AG20443 (cell line): ENCODE measurements at places on chromosomes 6 and 20.

DNA sequence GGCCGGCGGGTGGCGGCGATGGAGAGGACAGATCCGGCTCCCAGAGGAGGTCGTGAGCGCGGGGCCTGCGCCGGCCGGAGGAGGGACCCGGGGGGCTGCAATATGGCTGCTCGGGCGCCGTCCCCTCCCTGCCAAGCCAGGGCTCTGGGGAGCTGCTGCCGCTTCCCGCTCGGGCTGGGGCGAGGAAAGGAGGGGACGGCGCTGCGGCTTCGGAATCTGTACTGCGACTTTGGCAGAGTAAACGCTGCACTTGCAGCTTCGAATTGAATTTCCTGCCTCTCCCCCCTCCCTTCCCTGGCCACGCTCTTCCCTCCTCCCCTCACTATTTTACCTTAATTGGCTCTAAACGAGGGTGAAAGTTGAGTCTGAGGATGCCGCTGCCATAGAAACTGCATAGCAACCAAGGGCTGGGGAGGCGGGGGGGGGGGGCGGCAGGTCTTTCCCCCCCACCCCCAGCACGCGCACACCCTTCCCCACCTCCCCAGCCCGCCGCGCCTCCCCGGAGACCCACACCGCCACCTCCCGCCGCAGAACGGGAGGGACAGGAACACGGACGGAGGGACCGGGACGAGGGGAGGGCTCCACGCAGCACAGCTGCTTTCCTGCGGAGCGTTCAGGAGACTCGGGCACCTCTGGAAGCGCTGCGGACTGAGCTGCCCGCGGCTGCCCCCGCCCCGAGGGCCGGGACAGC lies 93.9 kb downstream of the RNASET2 start:
- peak; percentile 33 for DNase-seq

- DNase-seq, result no peak
Measured at GRCh38 chr6:166050559-166050958, 117.1 kb downstream of the TBXT start.

DNA sequence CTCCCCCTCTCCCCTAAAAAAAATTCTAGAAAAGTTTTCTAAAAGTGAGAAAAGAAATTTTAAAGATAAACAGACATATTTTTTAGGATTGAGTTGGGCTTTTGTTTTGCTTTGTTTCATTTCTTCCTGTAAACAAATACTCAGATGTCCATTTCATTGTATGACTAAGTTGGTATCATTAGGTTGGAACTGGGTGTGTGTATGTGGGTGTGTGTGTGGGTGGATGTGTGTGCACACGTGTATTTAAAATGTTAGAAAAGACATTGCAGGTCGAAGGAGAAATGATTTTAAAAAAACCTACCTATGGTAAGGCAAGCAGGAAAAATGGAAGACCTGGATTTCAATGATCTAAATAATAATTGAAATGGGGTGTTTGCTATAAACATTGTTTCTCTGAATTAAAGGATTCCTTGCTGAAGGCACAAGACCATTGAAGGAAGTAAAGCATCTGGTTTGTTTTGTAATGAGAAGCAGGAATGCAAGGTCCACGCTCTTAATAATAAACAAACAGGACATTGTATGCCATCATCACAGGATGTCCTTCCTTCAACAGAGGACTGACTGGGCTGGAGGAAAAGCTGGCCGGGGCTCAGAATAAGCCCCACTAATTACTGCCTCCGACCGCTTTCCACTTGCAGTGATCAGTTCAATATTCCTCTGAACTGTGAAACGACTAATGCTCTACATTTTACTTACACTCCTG lies 996 bp upstream of the PRDM1 start:
- no peak for DNase-seq

- DNase-seq, result no peak
Measured at GRCh38 chr6:166360243-166361076, 18.1 kb upstream of the SFT2D1 start.

DNA sequence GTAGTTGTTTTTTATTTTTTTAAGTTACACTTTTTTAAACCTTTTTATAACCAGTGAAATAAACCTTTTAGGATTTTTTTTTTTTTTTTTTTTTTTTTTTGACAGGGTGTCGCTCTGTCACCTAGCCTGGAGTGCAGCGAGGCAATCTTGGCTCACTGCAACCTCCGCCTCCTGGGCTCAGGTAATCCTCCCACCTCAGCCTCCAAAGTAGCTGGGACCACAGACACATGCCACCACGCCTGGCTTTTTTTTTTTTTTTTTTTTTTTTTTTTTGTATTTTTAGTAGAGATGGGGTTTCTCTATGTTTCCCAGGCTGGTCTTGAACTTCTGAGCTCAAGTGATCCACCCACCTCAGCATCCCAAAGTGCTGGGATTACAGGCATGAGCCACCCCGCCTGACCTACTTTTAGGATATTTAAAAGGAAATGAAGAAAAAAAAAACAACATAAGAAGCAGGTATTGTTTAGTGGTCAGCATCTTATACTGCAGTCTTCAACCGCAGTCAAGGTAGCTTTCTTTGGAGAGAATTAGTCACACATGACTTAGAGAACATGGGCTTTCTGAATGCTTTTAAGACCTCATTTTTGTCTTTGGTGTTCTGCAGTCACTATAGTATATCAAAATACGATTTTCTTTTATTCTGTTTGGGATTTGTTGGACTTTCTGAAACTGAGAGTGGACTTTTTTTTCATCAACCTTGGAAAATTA lies 1.6 kb downstream of the POLR1H start:
- no peak for DNase-seq

DNA sequence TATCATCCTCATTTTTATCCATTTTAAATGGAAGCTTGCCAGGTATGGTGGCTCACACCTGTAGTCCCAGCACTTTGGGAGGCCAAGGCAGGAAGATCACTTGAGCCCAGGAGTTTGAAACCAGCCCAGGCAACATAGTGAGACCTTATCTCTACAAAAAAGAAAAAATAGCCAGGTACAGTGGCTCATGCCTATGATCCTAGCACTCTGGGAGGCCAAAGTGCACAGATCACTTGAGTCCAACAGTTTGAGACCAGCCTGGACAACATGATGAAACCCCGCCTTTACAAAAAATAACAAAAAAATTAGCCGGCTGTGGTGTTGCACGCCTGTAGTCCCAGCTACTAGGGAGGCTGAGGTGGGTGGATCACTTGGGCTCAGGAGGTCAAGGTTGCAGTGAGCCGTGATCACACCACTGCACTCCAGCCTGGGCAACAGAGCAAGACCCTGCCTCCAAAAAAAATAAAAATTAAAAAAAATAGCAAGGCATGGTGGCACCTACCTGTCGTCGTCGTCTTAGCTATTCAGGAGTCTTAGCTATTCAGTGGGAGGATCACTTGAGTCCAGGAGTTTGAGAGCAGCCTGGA lies 89.0 kb downstream of the TCP11 start:
- no peak for DNase-seq

- no peak for DNase-seq
Measured at GRCh38 chr20:48875233-48875913, 46.1 kb upstream of the ARFGEF2 start.

DNA sequence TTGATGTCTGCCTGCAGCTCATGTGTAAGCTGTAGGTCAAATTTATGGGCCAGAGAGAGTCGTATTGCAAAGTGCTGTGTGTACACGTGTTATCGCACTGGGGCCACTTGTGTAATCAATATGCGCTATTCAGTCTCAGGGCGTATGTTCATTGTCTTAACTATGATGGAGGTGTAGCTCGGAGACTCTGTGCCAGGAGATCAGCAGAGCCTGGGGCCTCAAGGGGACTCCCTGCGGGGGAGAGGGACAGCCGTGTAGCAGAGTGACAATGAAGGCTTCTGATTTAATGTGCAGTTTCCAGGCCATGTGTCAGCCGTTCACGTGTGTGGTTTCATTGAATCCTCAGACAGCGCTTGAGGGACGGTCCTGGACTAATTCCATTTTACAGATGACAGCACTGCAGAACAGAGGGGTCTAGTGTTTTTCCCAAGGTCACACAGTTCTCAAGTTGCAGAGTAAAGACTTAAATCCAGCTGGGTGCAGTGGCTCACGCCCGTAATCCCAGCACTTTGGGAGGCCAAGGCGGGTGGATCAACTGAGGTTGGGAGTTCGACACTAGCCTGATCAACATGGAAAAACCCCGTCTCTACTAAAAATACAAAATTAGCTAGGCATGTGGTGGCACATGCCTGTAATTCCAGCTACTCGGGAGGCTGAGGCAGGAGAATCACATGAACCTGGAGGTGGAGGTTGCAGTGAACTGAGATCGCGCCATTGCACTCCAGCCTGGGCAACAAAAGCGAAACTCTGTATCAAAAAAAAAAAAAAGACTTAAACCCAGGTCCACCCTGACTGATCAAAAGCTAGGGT lies 242.5 kb downstream of the PREX1 start:
- DNase-seq, result no peak

GRCh38 chr6:10414756-10415616 lies at the start of gene TFAP2A:
TSS of gene TFAP2A (minus strand) at chr6:10415074. CDS start at chr6:10414991, 83 bp downstream.
- DNase-seq, result peak; percentile 58

- DNase-seq, result no peak
Measured at GRCh38 chr6:33697845-33698244, 13.7 kb downstream of the UQCC2 start.

DNA sequence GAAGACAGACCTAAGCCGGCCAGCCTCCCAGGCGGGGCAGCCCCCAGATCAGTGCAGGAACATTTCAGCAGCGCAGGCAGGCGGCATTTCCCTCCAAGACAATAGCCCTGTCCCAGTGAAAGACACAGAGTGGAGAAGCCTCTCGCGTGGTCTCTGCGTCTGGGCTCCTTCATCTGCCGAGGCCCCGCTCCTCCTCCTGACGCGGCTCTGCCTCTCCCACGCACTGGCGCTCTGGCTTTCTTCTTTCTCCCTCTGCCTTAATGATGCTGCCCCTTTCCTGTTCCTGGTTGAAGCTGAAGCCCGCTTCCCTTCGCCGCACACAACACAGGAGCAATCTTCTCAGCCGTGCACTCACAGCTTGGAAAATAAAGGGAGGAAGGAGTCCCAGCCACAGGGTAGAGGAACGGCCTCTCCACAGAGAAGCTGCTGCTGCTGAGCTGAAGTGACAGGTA lies 347.5 kb downstream of the CDH4 start:
- no peak for DNase-seq

DNA sequence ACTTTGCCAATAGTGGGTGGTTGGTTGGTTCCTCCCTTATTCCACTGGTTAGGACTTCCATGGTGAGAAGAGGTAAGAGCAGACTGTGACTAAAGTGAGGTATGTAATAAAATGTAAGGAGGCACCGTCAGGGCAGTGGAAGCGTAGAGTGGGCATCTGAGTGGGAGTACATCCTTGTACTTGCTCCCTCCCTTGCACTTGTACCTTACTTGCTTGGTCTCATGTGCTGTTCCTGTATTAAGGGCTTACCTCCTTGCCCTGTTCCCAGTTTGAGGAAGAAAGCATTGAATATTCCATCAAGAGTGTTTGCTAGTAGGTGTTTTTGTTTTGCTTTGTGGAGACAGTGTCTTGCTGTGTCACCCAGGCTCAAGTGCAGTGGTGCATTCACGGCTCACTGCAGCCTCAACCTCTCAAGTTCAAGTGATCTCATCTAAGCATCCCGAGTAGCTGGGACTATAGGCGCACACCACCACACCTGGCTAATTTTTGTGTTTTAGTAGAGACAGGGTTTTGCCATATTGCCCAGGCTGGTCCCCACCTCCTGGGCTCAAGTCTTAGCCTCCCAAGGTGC lies 25.5 kb downstream of the AMD1 start:
- no peak for DNase-seq

DNA sequence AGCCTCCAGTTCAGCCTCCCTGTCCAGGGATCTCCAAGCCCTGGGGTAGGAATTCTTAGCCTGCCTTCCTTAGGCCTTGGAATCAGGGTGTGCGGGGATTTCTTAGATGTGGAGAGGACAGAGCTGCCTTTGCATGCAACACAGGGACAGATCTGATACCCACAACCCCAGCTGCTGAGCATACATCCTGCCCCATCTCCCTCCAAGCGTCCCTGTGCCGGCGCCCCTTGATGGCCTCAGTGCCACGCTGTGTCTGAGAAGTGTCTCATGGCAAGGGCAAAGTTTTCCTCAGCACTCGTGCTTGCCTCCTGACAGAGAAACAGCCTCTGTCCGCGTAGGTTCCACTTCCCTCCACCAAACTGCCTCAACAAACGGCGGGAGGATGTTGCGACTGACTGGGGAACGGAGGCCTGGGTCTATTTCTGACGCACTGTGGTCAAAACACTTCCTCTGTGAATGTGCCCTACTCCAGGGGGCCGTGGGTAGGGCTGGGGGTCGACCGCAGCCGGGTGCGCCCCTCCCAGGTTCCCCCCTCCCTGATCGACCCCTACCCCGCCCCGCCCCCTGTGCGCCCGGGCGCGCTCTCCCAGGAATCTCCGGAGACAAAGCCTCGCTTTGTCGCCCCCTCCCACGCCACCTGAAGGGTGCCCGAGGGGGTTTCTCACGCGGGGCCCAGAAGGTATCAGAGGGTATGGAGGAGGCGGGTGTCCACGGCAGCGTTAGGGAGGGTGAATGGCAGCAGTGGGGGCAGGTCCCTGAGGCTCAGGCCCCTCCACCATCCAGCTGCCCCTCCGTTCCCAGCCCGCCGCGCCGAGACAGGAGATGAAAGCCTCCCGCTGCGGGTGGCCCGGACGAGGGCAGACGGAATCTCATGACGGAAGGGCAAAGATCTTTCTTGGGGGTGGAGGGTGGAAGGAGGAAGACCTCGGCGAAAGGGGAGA lies 806 bp downstream of the MICAL1 start:
- peak; percentile 41 for DNase-seq

DNA sequence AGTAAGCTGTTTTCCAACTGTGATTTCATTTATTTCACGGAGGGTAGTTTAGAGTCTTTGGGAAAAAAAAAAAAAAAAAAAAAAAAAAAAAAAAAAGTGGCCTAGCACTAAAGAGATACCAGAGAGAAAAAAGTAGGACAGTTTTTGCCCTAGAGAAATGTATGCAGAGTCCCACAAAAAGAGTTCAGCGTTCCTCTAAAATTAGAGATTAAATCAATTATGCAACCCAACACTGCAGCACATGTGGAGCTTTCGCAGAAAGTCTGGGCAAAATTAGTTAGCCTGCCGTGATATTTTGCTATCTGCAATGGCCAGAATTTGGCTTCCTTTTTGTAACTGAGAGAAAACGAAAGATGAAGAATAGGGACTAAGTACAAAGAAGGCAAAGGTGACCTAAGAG lies 309.8 kb downstream of the PKHD1 start:
- no peak for DNase-seq

- DNase-seq, result no peak
Measured at GRCh38 chr20:34175879-34176278, 63.8 kb upstream of the EIF2S2 start.

GRCh38 chr6:55868771-55869479 lies 6.5 kb downstream of the BMP5 start:
- no peak for DNase-seq

DNA sequence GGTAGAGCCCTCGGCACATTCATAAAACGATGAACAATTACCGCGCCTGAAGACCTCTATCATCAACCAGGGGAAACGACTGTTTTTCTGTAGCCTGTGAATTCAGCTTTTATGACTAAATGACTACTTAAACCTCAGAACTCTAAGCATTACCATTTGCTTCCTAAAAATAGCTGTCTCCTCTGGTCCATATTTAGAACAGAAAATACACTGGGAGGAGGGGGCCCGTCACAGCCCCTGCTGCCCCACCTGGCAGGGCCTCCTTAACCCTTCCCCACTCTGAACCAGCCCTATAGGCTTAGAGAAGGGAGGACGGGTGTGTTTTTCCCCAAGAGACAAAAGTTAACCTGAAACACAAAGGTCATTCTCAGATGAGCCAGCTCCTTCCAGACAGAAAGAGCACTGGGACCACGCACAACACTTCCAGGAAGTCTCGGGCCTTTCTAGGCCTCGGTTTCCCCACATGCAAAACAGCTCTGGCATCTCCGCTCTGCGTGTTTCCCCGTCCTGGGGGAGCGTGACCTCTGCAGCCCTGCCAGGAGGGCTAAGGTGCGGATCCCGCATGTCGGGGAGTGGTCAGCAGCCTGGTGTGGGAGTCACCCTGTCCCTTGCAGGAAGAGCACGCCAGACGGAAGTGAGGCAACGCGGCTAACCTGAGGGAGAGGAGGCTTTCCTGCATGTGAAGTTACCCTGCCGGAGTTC lies 193.9 kb downstream of the DLL1 start:
- no peak for DNase-seq
